ENCODE measurements at places on chromosomes 16 and 17.
A peak's percentile ranks its signal among the peaks of the same experiment; 100 is the strongest.

DNA sequence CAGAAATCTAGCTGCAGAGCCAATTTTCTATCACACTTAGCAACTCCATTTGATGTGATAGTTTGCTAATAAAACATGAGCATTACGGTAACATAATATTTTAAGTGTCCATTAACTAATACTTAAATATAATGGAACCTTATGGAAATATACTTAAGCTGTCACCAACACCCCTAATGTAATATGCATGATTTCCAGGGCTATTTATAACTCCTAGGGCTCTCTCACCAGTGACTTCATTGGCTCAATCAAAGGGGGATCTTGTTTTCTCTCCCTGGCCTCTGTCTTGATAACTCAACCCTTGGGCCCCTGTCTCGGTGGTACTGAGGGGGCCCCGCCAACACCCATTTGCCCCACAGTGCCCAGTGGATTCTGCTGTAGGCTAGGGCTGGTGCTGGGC lies 170.4 kb downstream of the SALL1 start:
- DNase-seq, result no peak

- no peak for DNase-seq
Measured at GRCh38 chr17:9805769-9806168, 14.4 kb upstream of the DHRS7C start.

DNA sequence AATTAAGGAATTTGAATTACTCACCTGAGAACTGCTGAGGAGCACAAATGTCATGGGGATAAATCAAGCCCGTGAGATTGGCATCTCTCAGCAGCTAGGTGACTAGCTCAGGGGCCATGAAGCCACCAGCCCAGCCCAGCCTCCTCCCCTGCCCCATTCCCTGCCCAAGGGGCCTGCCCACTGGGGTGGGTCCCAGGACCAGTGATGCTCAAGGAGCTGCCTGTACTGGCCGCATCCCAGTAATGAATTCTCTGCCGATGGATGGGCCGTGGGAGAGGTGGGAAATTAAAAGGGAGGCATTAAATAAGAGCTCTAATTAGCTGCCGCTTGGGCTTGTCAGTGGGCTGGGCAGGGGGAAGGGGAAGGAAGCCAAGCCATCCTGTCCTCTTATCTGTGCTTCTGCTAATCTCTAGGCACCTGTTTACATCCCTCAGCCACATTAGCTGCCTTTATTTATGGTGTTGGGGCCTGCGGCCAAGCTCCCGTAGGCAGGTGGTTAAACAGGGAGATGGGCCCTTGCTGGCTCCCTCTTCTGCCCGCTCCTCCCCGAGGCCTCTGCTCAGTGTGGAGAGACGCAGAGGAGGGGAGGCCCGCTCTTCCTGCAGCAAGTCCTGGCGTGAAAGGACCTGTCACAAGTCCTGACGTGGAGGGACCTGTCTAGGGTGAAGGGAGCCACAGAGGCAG lies 48.8 kb downstream of the PIPOX start:
- peak; percentile 64 for DNase-seq

DNA sequence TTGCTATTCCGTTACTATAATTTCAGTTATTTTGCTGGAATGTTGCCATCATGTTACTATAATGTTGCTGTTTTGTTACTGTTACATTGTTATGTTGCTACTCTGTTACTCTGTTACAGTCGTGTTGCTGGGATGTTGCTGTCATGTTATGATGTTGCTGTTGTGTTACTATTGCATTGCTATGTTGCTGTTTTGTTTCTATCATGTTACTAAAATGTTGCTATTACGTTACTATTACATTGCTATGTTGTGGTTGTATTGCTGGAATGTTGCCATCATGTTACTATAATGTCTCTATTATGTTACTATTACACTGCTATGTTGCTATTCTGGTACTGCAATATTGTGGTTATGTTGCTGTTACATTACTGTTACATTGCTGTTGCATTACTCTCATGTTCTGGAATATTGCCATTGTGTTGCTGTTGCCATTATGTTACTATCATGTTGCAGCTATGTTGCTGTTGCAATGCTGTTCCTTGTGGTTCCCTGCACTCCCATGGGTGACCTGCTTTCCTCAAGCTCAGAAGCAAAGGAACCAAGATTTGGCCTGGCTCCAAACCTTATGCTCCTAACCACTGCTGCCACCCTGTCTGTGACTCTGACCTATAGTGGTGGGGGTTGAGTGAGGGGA lies 64.4 kb downstream of the ABCC6 start:
- no peak for DNase-seq

DNA sequence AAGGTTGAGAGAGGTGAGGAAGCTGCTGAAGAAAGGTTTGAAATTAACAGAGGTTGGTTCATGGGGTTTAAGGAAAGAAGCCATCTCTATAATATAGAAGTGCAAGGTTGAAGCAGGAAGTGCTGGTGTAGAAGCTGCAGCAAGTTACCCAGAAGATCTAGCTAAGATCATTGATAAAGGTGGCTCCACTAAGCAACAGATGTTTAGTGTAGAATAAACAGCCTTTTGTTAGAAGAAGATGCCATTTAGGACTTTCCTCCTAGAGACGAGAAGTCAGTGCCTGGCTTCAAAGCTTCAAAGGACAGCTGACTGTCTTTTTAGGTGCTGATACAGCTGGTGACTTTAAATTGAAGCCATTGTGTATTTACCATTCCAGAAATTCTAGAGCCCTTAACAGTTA lies 29.3 kb downstream of the GOSR1 start:
- DNase-seq, result no peak

- no peak for DNase-seq
Measured at GRCh38 chr16:27489906-27490305, 59.8 kb downstream of the GTF3C1 start.

GRCh38 chr17:6435968-6436367 lies 1.0 kb upstream of the AIPL1 start:
- DNase-seq, result peak; percentile 81

DNA sequence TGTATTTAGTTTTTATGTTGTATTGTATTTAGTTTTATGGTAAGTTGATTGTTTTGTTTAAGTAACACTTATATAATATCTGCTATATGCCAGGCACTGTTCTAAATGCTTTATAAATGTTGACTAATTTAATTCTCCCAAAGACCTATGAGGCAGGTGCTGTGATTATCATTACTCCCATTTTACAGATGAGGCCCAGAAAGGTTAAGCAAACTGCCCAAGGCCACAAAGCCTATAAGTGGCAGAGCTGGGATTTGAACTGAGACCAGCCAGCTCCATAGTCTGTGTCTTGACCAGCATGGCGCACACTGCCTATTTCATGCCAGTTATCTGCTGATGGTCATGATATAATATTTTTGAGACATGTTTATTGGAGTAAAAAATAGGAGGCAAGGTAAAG lies 24.0 kb downstream of the IL21R start:
- no peak for DNase-seq

- peak; percentile 71 for DNase-seq
Measured at GRCh38 chr16:19130852-19131824, 17.4 kb downstream of the ITPRIPL2 start.

- DNase-seq, result no peak
Measured at GRCh38 chr17:75721463-75722011, 278 bp downstream of the ITGB4 start.

- no peak for DNase-seq
Measured at GRCh38 chr16:11698271-11698689, 30.0 kb downstream of the SNN start.

- no peak for DNase-seq
Measured at GRCh38 chr16:69145658-69146057, 13.2 kb downstream of the UTP4 start.

DNA sequence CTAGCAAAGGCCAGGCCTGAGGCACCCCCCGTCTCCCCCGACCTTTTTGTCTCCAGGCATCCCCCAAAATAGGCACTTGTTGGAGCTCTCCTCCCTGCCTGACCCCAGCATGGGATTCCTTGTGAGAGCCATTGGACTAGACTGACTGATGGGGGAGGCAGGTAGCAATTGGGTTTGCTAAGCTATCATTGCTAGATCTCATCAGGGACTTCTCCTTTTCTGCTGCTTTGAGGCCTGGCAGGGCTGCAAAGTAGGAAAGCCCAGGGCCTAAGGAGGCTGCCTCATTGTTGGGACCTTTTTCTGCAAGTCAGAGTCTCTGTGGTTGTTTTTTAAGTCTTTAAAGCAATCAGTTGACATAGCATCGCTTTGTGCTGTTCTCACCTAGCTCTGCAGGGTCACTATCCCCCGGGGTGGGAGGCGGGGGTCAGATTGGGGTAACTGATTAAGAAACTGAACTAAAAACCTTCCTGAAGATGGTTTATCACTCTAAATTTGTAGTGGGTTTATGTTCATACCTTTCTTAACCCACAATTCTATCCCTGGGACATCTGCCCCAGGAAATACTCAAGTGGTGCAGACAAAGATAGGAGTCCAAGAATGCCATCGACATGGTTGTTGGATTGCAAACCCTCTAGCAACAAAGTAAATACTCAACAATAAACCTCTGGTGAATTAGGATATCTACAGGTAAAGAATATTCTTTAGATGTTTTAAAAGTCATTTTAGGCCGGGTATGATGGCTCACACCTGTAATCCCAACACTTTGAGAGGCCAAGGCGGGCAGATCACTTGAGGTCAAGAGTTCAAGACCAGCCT lies 28.0 kb downstream of the LLGL2 start:
- no peak for DNase-seq

GRCh38 chr16:89319886-89320781 lies 102.6 kb downstream of the ZNF778 start:
- DNase-seq, result no peak

- no peak for DNase-seq
Measured at GRCh38 chr17:60094754-60095153, 16.0 kb upstream of the HEATR6 start.

GRCh38 chr16:17448640-17449638 lies 21.8 kb downstream of the XYLT1 start:
- DNase-seq, result peak; percentile 88

DNA sequence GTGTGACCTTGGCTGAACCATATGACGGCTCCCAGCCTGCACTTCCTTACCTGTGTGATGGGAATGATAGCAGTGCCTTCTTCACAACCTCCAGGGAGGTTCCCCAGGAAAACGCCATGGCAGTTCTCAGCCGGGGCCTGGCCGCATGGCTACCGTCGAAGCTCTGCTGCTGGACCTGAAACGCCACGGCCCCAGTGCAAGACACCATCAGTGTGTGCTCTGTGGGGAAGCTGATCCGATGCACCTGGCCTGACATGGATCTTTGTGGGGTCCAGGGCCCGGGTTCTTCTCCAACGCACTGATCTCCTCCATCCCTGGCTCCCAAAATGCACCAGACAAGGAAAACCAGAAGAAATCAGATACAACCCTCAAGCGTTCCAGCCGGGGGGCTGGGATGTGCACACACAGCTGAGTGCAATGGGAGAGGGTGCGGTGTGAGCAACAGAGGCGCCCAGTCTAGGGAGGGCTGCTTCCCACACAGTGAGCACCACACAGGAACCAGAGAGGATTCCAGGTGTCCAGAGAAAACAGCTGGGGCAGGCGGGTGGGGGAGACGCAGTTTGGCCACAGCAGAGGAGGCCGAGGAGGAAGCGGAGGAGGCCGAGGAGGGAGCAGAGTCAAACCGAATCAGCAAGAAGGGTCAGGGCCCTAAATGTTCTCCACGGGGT lies 54.3 kb upstream of the ZNF469 start:
- DNase-seq, result no peak

DNA sequence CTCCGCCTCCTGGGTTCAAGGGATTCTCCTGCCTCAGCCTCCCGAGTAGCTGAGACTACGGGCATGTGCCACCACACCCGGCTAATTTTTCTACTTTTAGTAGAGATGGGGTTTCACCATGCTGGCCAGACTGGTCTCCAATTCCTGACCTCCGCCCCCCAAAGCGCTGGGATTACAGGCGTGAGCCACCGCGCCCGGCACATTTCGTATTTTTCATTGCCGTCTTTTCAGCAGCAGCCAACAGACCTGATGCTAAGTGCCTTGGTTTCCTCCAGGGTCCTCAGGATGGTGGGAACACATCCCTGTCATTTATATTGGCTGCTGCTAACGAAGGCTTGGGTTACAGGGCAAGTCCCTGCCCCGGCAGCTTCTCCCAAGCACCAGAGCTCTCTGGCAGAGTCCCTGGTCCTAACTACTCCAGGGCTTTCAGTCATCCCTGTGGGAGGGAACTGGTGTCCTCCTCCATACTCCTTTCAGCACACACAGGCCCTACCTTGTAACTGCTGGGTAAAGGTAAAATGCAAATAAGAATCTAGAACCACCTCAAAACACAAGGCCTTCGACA lies 1.5 kb upstream of the RNF157 start:
- no peak for DNase-seq

- DNase-seq, result peak; percentile 35
Measured at GRCh38 chr16:15946257-15947044, 3.0 kb upstream of the ABCC1 start.

GRCh38 chr17:75468779-75469373 lies 12.4 kb downstream of the TMEM94 start:
- DNase-seq, result no peak

DNA sequence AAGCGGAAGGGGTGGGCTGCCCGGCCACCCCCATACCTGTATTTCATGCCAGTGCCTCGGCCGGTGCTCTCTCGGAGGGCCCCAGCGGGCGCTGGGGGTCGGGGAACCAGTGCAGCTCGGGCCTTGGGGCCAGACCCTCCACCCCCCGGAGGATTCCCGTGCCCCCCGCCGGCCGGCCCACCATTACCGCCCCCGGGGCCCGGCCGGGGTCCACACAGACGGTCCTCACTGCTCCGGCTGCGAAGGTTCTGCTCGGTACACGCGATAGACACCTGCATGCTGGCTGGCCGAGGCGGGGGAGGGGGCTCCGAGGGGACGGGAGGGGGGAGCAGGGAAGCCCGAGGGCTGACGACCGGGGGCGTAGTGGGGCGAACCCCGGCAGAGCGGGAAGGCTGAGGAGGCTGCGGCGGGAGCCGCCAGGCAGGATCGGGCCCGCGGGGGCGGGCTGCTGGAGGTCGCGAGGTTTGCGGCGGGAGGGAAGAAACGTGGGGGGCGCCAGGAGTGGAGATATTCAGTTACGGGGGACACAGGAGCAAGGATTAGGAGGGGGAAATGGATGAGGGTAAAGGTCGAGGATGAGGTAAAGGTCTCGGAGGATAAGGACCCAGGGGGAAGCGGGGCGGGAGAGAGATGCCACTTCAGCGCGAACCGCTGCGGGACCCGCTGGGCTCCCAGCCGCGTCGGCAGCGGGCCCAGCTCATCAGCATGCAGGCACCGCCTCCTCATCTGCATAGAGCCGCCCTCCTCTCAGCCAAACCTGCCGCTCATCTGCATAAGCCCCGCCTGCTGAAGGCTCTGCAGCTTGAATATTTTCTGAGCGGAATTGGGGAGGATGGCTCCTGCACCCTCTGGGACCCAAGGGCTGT lies at the start of gene KCNAB3:
Gene KCNAB3 (minus strand): TSS at position 699 of the 866 bp plus-strand sequence. CDS start 421 bp downstream, at position 278.
- DNase-seq, result peak; percentile 90

DNA sequence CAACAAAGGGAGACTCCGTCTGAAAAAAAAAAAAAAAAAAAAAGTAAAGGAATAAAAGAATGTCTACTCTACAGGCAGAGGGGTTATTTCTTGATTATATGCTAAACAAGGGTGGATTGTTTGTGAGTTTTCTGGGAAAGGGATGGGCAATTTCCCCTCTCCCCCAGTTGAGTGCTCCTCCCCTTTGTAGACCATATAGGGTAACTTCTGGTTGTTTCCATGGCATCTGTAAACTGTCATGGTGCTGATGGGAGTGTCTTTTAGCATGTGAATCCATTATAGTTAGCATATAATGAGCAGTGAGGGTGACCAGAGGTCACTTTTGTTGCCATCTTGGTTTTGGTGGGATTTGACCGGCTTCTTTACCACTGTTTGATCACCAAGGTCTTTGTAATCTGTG lies 4.2 kb upstream of the NME1 start:
- no peak for DNase-seq

GRCh38 chr17:18184143-18185031 lies 759 bp downstream of the ALKBH5 start:
- peak; percentile 48 for DNase-seq
